ENCODE measurements at places on chromosomes 6 and 20. TPM values are rescaled to one million over a fixed set of nuclear protein-coding genes. Genes with fewer than 3 reads are reported as not detected.

The TFAP2D gene
- not detected for polyA plus RNA-seq

The GPR6 gene
- not detected for polyA plus RNA-seq

The ABHD16A gene
- polyA plus RNA-seq = 63.5 TPM

The PRR18 gene
- polyA plus RNA-seq = 0.27 TPM

The ITPA gene
- 69.5 TPM for polyA plus RNA-seq

The HAO1 gene
- not detected for polyA plus RNA-seq

The ABCC10 gene
- polyA plus RNA-seq = 22.9 TPM

The CDH26 gene
- polyA plus RNA-seq = 1.5 TPM

The NOX3 gene
- polyA plus RNA-seq = 1.8 TPM

The SASH1 gene
- polyA plus RNA-seq = 23.9 TPM
